ENCODE measurements at places on chromosomes 6 and 20.

DNA sequence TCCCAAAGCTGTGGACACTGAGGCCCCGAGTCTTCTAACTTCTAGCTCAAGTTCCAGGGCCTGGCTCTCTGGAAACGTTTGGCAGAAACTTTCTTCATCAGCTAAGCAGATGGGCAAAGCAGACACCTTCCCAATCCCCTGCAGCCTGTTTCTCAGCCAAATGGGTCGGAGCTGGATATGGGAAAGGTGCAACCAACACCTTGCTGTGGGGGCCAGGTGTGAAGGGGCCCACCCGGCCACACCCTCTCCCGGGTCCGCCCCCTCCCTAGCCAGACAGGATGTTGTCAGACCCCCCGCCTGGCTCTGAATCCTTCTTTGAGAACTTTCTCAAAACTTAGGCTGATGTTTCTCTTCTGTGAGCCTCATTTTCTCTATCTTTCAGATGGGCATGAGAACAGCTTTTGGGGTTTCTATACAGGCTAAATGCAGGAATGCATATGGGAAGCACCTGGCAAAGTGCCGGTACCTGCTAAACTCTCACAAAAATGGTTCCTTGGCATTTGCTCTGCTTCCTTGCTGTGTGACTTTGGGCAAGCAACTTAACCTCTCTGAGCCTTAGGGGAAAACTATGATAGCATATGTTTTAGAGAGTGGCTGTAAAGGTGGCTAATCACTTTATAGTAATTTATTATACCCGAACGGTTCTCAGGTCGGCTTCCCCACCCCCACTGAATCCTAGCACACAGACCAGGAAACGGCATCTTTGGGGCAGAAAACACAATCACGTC is 1.8 kb downstream of the SNAI1 start:
- DNase-seq = no peak

DNA sequence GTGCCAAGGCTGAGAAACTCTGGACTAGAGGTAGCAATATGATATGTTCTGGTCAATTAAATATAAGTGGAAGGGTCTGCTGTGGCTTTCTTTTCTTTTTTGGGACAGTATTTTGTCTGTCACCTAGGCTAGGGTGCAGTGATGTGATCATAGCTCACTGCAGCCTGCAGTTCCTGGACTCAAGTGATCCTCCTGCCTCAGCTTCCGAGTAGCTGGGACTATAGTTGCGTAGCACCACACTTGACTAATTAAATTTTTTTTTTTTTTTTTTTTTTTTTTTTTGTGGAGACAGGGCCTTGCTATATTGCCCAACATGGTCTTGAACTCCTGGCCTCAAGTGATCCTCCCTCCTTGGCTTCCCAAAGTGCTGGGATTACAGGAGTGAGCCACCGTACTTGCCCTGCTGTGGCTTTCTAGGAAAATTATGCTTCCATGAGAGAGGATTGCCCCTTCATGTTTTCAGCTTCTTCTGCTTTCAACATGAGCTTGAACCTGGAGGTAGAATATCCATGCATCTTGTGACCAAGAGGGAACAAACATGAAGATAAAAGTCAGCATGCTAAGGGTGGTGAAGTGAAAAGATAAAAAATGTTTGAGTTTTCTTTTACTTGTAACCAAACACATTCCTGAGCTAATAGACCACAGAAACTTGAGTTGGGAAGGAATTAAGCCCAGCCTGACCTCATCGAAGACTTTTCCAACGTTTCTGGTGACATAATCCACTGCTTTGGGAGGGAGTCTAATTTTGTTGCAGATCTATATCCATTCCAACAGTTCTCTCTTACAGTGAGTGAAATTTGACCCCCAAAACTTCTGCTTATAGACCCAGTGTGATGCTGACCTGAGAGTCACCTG is 75.1 kb downstream of the CARMIL1 start:
- DNase-seq = no peak

DNA sequence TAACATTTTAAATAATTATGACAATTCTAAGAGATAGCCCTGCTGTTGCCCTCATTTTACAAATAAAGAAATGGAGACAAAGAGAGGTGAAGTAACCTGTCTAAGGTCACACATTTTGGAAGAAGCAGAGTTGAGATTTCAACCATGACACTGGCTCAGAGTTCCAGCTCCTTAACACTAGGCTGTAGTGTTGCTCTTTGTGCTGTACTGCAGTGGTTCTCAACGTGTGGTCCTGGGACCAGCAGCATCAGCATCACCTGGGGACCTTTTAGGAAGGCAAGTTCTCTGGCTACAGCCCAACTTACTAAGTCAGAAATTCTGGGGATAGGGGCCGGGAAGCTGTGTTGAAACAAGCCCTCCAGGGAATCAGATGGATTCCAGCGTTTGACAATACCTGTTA is 62.4 kb upstream of the FERMT1 start:
- DNase-seq = no peak

GRCh38 chr6:73516514-73517489 is 4.0 kb downstream of the EEF1A1 start:
- DNase-seq = no peak

DNA sequence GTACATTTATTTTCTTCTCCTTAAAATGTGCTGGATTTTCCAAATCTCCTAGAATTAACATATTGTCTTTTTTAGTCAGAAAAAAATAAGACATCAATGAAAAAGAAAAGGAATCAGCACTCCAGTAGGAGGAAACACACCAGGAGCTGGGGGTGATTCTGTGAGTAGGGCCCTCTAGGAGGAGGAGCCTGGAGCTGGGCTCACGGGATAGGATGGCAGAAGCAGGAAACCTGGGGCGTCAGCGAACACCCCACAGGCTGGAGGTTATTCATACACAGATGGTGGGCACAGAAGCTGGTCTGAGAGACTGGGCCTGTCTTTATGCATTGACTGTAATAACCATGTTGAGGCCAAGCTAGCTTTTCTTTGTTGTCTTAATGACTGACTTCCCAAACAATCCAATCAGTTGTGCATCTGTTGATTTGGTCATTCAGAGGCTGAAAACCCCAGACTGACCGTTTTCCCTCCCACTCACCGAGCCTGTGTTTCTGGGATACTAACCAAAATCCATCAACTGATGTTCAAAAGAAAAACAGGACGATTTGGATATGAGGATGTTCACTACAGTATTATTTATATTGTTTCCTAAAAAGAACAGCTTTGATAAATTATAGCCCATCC is 53.1 kb downstream of the CPNE5 start:
- DNase-seq = no peak

Data from stimulated activated CD4-positive, alpha-beta T cell treated with anti-CD3 and anti-CD28 coated beads, Interleukin-1b, Interleukin-23, amount 100 ng/mL, for 4 hours (primary cell).